ENCODE measurements at places on chromosomes 12 and 14.
A peak's percentile ranks its signal among the peaks of the same experiment; 100 is the strongest.

- DNase-seq, result no peak
Observed at GRCh38 chr12:15757553-15758255, 31.5 kb downstream of the EPS8 start.

DNA sequence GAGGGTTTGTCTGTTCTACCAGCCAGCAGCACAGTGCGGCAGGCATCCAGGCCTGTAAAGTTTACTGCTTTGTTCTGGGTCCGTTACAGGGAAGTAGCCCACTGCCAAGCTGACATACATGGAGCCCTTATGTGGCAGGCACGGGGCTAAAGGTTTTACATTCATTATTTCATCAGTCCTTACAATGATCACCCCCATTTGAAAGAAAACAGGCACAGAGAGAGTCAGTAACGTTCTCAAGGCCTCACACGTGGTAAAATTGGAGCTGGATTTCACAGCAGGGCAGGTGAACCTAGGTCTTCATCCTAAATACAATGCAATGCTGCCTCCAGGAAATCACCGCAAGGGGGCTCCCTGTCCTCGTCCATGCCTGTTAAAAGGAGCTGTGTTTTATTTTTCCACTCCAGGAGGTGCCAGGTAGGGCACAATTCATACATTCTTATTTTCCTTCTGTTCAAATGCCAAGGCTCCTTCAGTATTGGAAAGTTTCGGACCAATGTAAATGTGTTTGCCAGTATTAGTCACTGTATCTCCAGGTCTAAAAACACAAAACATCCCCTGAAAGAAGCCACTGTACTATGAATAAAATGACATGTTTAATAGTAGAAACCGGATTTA lies 172.2 kb upstream of the GZMB start:
- DNase-seq, result no peak

- DNase-seq, result no peak
Observed at GRCh38 chr12:19326102-19326501, 113.2 kb upstream of the AEBP2 start.

- DNase-seq, result no peak
Observed at GRCh38 chr12:84507956-84508850, 404.4 kb downstream of the SLC6A15 start.

GRCh38 chr12:64220046-64220445 lies 2.0 kb downstream of the KICS2 start:
- DNase-seq, result no peak

GRCh38 chr14:61042220-61042619 lies 61.2 kb downstream of the SLC38A6 start:
- no peak for DNase-seq

GRCh38 chr12:52523824-52524223 lies 3.6 kb upstream of the KRT5 start:
- DNase-seq, result no peak

DNA sequence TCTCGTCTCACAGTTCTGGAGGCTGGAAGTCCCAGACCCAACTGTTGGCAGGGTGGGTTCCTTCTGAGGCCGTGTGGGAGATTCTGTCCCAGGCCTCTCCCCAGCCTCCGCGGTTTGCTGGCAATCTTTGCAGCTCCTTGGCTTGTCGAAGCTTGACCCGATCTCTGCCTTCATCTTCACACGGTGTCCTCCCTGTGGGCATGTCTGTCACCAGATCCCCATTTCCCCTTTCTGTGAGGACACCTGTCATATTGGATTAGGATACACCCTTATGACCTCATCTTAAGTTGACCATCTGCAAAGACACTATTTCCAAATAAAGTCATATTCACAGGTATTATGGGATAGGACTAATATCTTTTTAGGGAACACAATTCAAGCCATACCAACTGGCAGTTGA lies 22.6 kb upstream of the LRP1-AS start:
- DNase-seq, result no peak

DNA sequence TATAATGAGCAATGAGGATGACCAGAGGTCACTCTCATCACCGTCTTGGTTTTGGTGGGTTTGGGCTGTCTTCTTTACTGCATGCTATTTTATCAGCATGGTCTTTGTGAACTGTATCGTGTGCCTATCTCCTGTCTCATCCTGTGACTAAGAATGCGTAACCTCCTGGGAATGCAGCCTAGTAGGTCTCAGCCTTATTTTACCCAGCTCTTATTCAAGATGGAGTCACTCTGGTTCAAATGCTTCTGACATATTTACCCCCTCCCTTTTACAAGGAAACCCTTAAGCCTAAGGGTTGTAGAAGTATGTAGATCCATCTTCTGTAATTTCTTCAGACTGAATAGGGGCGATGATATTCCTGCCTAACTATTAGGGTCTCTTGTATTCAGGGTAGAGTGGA lies 8.4 kb downstream of the IFI27L1 start:
- no peak for DNase-seq

GRCh38 chr14:92323011-92323915 lies at the start of gene SLC24A4:
Gene SLC24A4, plus strand, starts transcription at chr14:92323165. Its CDS starts 666 bp downstream, at chr14:92323831.
- no peak for DNase-seq

- no peak for DNase-seq
Observed at GRCh38 chr12:94326234-94326633, 133.4 kb downstream of the CEP83 start.

DNA sequence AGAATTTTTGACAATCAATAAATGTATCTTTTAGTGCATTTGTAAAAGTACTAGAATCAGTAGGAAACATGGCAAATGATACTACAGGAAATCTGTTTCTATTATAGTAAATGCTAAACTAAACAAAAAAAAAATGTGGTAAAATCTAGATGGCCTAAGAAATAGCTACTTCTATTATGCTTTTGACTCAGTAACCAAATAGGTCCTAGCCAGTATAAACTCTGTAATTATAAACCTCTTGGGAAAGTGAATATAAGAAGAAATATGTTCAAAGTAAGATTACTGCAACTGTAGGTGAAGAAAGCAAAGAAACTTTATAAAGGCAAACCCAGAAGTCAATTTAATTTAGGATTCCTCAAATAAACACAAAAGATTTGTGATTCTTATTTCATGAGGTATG lies 581.2 kb downstream of the LRFN5 start:
- DNase-seq, result no peak

- DNase-seq, result no peak
Observed at GRCh38 chr12:77042833-77043232, 22.5 kb downstream of the E2F7 start.

GRCh38 chr12:69052613-69053408 lies 119.8 kb upstream of the CPM start:
- no peak for DNase-seq

DNA sequence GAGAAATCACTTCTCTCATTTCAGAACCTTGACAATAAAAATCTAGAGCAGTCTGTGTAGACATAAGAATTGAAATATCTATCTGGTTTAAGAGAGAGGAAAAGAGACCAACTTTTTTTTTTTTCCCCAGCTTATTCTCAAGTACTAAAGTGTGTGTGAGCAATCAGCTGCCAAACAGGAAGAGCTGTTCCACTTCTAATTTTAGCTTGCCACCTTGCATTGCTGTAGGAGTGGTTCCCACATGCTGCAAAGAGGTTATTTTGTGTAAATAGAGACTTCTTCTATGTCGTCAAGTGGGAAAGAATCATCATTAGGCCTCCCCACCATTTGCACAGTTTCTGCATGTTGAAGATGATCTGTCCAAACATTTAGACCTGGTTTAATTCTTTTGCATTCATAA lies 142.6 kb downstream of the NPAS3 start:
- no peak for DNase-seq

DNA sequence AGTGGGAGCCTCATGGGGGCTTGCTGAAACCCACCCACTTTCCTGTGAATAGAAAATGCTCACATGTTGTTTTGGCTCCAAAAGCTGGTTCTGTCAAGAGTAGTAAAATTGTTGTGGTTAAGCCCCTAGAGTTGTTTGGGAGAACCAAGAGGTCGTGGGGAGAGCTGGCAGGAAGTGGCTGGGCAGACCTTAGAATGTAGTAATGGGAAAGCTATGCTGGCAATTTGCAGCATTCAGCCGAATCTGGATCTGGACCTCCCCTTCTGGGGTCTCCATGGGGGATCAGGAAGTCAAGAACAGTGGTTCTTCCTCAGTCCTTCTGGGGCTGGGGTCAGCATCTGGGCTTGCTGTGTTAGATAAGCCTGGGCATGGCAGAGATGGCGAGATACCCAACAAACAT lies 150.6 kb upstream of the TBX3 start:
- no peak for DNase-seq

GRCh38 chr12:52045794-52046199 lies 5.4 kb upstream of the NR4A1 start:
- no peak for DNase-seq

DNA sequence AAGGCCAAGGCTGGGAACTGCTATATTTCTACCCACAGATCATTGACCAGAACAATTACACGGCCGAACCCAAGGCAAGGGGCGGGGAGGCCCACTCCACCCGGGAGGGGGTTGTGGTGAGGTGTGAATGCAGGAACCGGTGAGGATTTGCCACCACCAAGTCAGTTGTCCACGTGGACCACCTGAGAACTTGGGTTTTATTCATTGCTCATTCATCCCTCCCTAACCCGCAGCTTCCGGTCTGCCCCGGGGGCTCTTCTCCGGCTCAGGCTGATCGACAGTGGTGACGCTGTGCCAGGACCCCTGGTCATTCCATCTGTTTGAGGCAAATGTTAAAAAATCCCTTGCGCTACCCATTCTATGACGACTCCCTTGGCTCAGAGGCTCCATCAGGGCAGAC lies 127.7 kb upstream of the RTL1 start:
- no peak for DNase-seq

- DNase-seq, result no peak
Observed at GRCh38 chr14:65255029-65255545, 152.8 kb upstream of the MAX start.

- peak; percentile 34 for DNase-seq
Observed at GRCh38 chr14:61894452-61895077, 132.3 kb downstream of the SNAPC1 start.

DNA sequence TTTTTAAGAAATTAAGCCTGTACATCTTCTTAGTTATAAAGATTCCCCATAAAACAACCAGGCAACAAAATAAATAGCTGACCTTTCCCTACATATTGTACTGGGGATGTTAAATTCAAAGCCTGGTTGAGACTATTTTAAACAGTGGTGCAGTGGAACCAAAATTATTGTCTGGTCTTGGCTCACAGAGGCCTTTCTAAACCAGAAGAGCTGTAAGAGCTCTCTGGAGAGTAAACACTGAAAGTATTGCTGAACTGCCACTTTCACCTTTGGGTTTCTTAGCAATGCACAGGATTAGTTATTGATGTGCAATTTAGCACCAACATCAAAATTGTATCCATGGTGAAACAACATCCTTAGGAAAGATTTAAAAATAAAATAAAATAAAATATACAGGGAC lies 20.6 kb downstream of the RACGAP1 start:
- DNase-seq, result no peak

DNA sequence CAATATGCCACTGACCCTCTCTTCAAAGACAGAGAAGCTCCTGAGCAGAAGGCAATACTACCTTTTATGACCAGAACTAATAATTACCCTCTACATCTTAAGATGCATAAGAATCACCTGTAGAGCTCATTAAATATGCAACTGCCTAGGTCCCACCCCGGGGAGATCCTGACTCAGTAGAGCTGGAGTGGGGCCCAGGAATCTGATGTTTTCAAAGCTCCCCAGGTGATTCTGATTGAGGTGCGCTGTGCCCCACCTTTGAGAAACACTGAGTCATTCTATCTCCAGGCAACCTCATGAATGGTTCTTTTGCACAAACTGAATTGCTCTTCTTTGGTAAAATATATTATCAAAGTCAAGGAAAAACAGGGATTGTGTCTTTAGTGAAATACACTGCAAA lies 149.3 kb upstream of the BMP4 start:
- no peak for DNase-seq

- DNase-seq, result no peak
Observed at GRCh38 chr12:9134981-9135628, 19.4 kb upstream of the A2M start.

- no peak for DNase-seq
Observed at GRCh38 chr14:36506732-36507614, 13.1 kb downstream of the NKX2-1 start.

- no peak for DNase-seq
Observed at GRCh38 chr14:94116701-94117100, 6.2 kb downstream of the IFI27 start.

- DNase-seq, result no peak
Observed at GRCh38 chr14:102590667-102591099, 1.8 kb upstream of the RCOR1 start.

- no peak for DNase-seq
Observed at GRCh38 chr12:18851271-18851670, 113.4 kb downstream of the CAPZA3 start.

DNA sequence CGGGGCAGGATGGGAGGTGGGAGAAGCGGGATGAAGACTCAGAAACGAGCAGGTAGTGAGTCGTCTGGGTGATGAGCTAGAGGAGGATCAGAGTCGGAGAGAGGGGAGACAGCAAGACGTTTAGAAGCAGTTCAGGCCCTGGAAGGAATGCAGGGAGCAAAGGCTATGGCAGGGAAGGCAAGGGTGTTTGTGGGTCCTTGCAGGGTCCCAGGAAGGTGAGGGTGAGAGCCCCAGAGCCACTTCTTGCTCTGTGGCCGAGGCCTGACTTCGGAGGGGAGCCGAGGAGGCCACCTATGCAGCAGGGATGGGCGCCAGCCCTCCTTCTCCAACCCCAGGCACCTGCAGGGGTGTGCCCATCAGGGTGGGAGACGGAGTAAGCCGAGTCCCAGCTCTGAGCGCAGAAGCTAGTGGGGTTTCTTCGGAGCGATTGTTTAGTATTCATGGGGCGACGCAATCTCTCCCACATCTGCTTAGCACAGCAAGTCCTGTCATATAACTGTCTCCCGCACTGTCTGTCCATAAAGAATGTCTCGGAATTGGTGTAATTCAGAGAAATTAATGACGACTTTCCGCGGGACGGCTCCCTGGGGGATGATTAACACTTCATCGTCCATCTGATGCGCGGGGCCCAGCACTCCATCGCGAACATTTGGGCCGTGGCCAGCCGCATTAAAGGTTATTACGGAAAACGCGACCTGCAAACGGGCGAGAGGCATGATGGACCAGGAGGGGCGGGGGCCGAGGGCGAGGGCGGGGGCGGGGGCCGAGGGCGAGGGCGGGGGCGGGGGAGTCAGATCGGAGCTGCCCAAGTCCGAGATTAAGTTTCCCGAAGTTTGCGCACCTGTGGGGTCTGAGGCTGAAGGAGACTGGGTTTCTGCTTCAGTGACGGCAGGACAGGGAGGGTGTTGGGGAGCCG lies 12.2 kb upstream of the CALCOCO1 start:
- no peak for DNase-seq
